ENCODE measurements at places on chromosomes 2 and 18.
A peak's percentile ranks its signal among the peaks of the same experiment; 100 is the strongest.

- no peak for DNase-seq
Observed at GRCh38 chr2:88754585-88755320, 63.3 kb downstream of the RPIA start.

GRCh38 chr2:37679072-37679695 lies 7.7 kb upstream of the CDC42EP3 start:
- DNase-seq: no peak

DNA sequence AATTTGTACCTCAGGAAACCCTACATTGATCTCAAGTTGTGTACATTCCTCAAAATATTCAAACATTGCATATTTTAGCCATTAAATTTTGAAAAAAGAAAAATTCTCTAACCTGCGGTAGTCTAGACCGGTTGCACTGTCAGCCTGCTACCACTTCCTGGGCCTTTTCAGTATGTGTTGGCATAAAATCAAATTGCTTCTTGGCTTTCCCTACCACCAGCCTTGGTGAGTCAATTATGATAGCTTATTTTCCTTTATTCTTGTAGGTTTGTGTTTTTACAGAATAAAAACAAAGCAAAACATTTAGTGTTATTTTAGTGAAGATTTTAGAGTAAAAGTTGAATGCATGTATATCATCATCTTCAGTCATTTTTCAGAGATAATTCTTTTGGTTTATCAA lies 61.2 kb downstream of the FAM171B start:
- DNase-seq: no peak

GRCh38 chr18:63970809-63971205 lies 926 bp downstream of the SERPINB8 start:
- DNase-seq: no peak

DNA sequence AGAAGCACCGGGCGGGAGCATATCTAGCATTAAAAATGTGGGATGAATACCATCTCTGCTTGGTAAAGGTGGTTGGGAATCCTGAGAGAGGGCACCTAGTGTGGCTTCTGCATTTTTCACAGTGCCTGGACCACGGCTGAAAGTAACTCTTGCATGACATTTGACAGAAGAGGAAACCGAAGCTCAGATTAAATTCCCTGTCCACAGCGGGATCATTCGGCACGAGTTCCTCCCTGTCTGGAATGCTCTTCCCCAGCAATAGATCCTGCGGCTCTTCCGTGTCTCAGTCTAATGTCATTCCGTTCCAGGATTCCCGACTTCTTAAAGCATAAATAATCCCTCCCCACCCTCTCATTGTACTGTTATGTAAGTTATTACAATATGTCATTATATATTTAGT lies 905 bp upstream of the RPS7 start:
- DNase-seq: no peak

DNA sequence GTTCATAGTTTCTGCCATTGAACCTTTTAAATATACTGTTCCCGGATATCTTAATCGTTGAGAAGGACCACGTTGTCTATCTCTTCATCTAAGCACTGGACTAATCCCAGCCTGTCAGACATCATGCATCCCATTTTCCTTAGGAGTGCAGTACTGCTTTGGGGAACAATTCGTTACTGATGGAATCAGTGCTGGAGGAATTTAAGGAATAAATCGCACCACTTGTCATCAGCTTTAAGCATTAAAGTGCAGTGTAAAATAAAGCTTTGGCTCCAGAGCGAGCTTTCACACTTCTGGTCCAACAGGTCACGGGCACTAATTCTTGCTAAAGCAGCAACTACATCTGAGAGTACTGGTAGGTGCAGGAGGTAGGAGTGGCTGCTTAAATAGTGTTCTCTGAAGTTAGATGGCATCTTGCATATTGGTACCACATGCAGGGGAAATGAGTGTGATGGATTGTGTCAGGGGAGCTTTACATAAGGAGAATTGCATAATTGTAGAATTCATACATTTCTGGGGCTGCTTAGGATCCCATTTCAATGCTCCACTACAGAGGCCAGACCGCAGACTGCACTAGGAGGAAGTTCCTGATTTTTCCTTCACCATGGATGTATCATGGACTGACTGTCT lies 105.7 kb upstream of the RASGRP3 start:
- DNase-seq: no peak

DNA sequence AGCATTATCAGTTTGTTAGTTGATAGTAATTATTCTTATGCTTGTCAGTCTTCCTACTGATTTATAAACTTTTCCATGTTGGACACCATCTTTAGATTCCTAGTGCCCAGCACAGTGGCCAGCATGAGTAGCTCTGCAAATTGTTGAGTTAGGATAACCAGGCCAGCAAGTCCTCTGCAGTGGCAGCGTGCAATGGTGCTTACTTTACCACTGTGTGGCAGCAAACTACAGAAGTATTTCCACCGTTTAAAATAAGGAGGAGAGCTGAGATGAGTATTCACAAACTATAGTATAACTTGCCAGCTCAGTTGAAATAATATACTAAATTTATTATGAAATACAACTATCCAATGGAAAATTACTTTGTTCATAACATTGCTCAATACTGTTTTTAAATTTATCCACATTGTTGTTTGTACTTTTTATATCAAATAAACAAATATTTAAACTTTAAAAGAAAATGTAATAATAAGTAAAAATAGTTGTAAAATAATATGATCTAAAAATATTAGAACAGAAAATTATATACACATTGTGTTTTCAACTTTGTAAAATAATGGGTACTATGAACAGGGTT lies 9.3 kb upstream of the THADA start:
- peak; percentile 28 for DNase-seq

- no peak for DNase-seq
Observed at GRCh38 chr2:192091476-192091875, 103.3 kb downstream of the TMEFF2 start.

GRCh38 chr18:38444971-38445803 lies 879.6 kb upstream of the CELF4 start:
- no peak for DNase-seq

DNA sequence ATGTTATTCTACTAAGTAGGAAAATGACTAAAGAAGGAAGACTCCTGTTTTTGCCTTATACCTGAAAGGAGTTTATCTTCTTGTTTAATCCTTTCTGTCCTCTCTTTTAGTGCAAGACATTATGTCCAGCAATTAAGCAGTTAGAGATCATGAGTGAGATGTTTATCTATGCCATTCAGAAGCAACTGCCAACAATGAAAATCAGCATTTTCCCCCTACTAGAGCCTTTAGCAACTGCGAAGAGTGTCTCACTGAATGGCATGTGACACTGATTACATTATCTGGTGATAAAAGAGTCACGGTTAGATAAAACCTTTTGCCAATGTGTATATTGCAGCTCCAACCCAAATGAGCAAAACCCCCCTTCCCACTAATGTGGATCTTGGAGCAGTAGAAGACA lies 357.7 kb upstream of the SYT4 start:
- no peak for DNase-seq

DNA sequence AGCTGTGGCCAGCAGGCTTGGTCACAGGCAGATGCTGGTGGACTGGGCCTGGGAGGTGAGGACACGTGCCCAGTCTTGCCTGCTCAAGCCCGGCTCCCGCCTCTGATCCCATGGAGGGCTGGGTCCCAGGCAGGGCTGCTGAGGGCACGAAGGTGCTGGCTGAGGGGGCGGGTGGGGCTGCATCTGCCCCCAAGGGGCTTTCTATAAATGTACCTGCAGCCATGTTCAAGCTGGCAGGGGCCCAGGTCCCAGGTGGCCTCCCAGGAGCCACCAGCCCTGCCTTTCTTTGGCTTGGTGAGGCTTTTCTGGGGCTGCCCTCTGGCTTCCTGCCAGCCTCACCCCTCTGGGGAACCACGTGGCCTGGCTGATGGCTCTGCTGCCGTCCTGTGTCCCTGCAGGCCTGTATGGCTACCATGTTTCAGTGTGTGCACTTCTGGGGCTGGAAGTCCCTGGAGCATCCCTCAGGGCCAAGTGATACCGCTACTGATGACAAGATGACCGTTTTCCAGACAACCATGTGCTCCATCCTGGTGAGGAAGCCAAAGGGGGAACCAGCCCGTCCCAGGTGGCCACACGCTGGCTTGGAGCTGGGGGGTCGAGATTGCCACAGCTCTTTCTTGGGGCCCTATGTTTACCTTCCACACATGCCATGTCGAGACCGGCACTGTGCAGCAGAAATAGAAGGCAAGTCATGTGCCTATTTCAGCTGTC lies 23.2 kb downstream of the HJURP start:
- DNase-seq: no peak

- DNase-seq: no peak
Observed at GRCh38 chr2:68738906-68739594, 4.4 kb downstream of the ARHGAP25 start.

- DNase-seq: peak; percentile 38
Observed at GRCh38 chr2:106098081-106098480, 96.0 kb downstream of the UXS1 start.

GRCh38 chr2:117674172-117674571 lies 140.3 kb upstream of the DDX18 start:
- no peak for DNase-seq

- DNase-seq: no peak
Observed at GRCh38 chr2:209772290-209772685, 656 bp downstream of the UNC80 start.

DNA sequence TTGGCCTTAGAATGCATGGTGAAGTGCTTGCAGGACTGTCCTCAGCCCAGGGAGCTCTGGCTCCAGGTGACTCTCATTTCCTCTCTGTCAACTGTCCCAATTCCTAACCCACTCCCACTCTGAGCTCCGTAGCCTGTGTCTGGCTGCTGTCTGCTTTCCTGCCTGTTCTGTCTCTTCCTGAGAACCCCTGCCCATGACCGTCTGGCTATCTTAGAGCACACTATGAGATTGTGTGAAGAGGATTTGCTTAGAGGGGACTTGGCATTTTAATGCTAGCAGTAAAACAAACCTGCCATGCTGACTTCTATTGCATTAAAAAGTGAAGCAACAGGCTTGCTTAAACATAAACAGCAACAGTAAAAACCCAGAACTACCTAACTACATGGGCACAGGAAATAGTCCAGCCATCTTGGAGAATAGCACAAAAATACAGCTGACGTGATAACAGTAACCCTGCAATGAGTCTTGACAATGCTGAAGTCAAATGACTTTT lies 234.7 kb downstream of the PRKCE start:
- DNase-seq: no peak

DNA sequence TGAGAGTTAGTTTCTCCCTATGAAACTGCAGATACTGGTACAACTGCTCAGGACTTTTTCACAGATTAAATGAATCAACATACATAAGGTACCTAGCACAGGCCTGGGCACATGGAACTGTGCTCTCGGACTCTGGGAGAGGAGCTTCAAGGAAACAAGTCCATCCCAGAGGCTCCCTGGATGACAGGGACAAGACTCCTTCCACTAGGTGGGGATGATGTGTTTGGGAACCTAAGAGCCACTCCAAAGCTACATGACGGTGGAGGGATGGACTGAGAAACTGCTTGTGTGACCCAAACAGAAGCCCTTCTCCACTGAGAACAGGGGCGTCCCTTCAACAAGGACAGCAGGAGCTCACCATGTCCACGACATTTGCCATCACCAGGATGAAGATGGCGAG lies 37.1 kb downstream of the CENPO start:
- no peak for DNase-seq

DNA sequence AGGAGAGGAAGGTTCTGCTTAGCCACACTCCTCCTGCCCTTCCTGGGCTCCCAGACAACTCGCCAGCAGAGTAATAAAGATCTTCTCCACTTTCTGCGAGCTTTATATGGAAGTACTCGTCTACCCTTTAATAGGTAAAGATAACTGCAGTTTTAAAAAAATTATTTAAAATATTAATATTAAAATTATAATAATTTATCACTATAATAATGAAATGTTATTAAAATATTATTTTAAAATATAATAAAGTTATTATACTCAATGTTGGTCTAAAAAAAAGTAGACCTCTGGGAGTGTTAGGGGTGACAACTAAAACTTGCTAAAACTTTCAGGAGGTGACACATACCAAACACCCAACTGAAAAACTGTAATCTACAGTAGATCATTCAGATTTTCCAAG lies 81.5 kb downstream of the RBM43 start:
- DNase-seq: no peak

DNA sequence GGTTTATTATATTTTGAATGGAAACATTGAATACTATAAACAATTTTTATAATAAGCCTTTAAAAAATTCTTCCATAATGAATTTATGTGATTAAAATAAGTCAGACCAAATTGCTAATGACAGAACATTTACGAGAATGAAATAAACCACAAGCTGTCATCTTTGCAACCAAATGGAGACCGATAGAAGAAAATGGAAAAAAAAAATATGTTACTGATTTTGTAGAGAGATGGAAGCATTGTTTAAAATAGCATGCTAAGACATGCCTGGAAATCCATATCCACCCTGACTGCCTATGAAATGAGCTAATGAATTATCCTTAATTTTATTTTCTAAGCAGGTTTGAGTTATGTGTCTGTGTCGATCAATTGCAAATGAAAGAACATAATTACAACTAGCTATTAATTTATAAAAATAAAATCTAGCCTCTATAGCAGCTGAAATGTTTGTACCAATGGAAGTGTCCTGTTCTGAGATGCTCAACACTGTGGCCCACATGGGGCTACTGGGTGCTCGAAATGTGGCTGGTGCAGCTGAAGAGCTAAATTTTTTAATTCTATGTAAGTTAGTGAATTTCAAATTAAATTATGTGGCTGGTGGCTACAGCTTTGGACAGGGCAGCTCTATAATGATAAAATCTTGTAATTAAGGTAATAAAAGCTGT lies 832.8 kb downstream of the RNF144A start:
- DNase-seq: no peak

GRCh38 chr2:42967959-42968674 lies 175.7 kb upstream of the HAAO start:
- DNase-seq: no peak

GRCh38 chr2:61419129-61419528 lies 51.8 kb downstream of the USP34 start:
- peak; percentile 50 for DNase-seq
